ENCODE measurements at places on chromosomes 1 and 21.

DNA sequence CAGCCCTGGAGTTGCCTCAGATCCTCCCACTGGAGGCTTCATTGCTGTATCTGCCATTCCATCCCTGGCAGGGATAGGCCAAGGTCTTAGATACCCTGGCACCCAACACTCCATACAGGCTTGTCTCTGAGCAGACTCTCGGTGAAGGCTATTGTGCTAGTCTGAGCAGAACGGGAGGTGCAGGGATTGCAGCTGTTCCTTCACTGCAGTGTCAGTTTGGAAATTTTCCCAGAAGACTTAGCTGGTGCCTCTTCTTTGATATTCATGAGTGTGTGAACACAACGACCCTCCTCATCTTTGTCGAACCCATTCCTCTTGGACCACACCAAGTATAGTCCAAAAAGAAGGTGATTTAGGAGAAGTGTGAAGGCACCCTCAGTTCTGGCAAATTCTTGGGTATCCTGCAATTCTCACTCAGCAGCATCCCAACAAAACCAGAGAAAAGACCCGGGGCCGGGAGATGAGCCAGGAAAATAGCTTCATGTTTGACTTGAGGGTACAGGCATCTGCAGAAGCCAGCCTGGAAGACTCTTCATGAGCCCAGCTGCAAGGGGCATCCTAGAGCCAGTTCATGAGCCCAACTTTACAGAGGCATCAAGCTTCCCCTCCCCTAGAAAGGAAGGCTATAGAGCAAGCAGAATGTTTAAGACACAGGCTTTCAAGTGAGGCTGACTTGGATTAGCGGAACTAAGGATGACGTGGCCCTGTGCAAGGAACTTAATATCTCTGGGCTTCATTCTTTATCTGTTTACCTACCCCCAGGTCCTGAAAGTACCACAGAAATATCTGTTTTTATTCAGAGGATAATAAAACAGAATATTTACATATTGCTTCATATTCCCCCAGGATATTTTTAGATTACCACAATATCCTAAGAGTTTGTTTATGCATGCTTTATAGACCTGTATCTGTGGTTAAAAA, 38.8 kb upstream of the HAO2 start:
- no peak for DNase-seq

- DNase-seq, result no peak
Measured at GRCh38 chr1:27979151-27979858, 19.5 kb downstream of the XKR8 start.

- DNase-seq, result no peak
Measured at GRCh38 chr1:168223261-168223660, 2.5 kb upstream of the SFT2D2 start.

DNA sequence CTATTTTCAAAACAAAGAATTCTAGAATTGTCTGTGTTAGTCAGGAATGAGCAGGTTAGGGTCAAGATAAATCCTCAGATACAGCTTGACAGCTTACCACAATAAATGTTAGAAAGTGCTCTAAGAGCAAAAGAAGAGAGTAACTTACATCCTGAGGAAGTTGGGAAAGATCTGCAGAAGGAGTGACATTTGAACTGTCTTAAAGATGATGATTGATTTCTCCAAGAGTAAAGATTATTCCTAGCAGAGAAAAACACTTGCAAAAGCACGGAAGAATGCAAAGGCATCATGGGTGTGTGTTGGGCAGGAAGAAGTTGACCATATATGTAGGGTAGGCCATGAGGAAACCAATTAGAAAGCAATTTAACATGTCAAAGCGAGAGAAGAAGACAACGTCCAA, 175.4 kb downstream of the LRRC7 start:
- no peak for DNase-seq

DNA sequence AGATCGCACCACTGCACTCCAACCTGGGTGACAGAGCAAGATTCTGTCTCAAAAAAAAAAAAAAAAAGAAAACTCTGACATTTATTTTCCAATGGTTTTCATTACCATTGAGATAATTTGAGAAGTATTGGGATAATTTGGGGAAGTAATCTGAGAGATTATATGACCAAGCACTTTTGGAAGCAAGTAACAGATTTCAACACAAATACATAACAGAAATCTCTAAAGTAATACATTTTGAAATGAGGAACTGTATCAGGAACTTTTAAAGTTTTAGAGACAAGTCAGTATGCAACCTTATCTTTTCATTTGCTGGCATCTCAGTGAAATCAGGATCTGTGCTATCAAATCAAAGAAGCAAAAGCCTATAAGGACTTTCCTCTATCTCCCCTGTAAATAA, 25.4 kb upstream of the SLC16A1 start:
- DNase-seq, result no peak

- no peak for DNase-seq
Measured at GRCh38 chr1:9676815-9677393, 25.4 kb downstream of the PIK3CD start.

DNA sequence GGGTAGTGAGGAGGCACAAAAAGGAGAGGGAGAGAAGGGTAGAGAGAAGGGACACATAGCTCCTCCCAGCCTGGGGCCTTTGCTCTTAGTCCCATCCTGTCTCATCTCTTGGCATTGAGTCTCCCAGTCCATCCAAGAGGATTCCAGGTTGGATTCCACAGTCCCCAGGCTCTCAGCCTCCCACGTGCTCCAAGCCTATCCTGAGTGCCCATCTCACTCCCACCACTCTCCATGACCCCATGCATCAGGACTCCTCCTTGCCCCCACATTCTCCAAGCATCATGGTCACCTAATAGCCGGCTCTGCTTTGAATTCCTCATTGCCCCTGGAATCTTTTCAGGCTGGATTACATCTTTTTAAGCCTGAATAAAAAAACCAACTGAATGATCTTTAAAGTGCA, 87.9 kb downstream of the DSCAM start:
- no peak for DNase-seq

All from stimulated activated CD4-positive, alpha-beta T cell treated with anti-CD3 and anti-CD28 coated beads, TNF-alpha, amount 100 ng/mL, for 4 hours (primary cell).